ENCODE measurements at places on chromosomes 12 and 14.

DNA sequence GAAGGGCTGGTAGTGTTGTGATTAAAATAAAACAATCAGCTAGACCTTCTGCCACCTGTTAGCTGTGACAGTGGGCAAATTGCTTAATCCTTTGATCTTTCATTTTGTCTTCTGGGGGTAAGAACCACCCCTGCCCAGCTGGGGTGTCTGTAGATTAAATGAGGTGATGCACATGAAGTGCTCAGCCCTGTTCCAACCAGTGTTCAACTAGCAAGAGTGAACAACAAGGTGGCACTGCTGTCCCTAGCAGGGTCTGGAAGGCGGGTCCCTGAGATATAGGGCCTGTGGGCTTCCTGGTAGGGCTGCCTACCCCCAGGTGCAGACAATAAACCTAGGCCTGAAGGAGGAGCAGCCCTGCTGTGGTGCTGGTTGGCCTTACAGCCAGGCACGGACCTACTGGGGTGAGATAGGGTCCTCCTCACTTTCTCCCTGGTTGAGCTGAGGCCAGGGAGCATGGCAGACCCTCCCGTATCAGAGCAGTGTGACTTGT lies 60.6 kb downstream of the ARL6IP4 start:
- no peak for DNase-seq

GRCh38 chr12:26214121-26214520 lies 18.7 kb downstream of the SSPN start:
- no peak for DNase-seq

GRCh38 chr12:47085815-47086252 lies 6.1 kb upstream of the AMIGO2 start:
- DNase-seq, result no peak

DNA sequence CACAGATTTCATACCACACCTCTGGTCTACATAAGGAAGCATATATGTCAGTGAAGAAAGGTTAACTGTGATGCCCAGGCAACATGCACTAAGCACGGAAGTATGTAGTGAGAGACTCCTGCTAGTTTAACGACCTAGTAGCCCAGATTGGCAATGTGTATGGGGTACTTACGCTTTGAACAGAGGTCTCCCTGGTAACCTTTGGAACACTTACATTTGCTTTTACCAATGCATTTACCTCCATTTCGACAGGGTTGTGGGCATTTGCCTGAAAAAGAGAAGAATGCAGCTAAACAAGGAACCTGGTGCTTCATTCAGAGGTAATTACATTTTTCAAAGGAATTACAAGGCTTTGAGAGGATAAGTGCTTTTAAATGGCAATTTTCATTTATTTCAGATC lies 65.2 kb downstream of the WIF1 start:
- DNase-seq, result no peak

DNA sequence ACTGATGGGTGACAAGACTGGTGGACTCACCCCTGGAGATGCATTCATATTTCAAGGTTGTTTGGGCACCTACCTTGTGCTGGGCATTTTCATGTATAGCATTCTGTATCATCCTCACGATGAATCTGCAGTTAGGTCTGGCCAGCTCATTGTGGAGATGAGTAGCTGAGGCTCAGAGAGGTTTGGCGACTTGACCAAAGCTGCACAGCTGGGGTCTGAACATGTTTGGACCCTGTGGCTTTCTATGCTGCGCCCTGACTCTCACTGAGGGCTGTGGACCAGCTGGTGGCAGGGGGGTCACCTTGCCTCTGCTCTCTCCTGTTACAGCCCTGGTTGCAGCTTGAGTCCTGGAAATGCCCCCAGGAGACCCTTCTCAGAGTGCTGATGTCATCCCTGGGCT lies 24.9 kb upstream of the CCDC63 start:
- no peak for DNase-seq

- DNase-seq, result no peak
Observed at GRCh38 chr14:103127861-103128598, 4.8 kb downstream of the TNFAIP2 start.

DNA sequence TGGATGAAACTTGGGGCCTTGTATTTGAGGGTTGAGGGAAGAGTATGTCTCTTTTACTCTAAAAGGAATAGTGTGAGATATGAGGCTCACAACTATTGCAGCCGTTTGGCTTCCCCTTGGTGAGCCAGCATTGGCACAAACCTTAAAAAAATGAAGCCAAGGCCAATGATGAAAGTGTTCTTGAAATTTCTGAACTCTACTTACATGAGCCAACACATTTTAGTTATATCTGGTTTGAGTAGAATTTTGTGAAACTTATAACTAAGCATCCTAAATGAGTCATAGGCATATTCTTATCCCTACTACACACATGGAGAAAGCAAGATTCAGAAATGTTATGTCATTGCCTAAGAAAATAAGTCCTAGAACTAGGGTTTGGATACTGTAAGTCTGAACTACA lies 55.3 kb upstream of the ACSS3 start:
- DNase-seq, result no peak

GRCh38 chr14:34472706-34473279 lies 10.8 kb upstream of the SPTSSA start:
- DNase-seq, result no peak

- no peak for DNase-seq
Observed at GRCh38 chr12:71472441-71472911, 32.9 kb downstream of the LGR5 start.

DNA sequence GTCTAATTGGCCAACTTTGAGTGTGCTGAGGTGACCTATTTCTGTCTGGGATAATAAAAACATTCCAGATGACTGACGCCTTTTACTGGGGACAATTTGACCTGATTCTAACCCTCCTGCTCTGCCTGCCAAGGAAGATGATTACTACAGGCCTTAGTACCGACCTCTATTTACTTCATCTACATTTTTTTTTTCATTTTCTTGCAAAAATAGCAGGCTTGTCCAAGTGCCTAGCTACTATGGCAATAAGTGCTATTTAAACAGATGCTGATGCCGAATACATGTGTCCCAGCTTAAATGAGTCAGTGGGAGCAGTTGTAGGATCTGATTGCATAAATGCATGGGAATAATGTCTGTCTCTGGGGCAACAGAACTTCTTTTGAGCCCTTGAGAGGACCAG lies 254.3 kb downstream of the RGS6 start:
- DNase-seq, result no peak

GRCh38 chr12:79547735-79548609 lies 142.8 kb downstream of the PAWR start:
- DNase-seq, result no peak

GRCh38 chr12:32309811-32310736 lies 89.3 kb upstream of the FGD4 start:
- no peak for DNase-seq

DNA sequence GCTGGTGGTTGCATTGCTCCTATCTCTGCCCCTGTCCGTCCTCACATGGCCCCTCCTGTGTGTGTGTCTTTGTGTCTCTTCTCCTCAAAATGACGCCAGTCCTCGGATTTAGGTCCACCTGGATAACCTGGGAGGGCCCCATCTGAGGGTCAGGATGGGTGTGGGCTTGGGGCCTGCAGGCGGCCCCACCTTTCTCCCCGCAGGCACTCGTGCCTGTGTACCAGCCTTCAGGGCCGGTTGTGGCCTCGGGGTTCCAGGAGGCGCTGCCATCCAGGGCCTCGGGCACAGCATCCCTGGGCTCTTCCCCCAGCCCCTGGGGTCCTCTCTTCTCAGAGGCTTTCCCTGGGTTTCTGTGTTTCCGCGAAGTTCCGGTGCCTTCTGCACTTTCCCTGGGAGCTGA lies 54.7 kb downstream of the LRCOL1 start:
- DNase-seq, result no peak

DNA sequence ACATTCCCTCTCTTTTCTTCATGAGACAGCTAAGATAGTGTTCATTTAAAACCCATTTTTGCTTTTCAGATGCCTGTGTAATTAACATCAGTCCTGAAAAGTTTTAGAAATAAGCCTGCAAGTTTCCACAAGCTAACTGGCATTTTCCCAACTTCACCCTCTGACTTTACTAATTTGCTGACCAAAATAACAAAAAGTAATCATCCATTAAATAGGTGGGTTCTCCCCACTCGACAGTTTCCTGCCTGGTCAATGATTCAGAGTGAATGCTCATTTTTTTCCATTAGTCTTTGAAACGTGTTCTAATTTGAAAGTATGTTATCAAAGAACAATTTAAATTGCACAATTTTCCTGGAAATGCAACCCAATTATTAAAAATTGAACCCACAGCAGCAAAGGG lies 23.6 kb downstream of the NELL2 start:
- DNase-seq, result no peak

GRCh38 chr12:76268267-76268666 lies 79.9 kb downstream of the BBS10 start:
- no peak for DNase-seq

- no peak for DNase-seq
Observed at GRCh38 chr12:105110851-105111250, 3.3 kb downstream of the WASHC4 start.

- DNase-seq, result no peak
Observed at GRCh38 chr12:51900323-51900889, 6.9 kb upstream of the ACVRL1 start.

DNA sequence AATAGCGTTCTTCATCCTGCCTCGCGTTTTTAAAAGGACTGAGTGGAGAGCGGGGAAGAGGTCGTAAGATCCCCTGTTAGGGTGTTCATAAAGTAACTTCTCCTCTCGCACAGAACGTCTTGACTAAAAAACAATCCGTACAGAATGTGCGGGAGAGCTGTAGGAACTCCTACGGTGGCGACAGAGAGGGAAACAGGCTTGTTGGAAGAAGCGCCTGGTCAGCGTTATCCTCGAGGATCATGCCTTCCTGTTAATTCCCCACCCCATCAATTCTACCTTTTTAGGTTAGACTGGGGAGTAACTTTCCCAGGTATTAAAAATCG lies 399 bp upstream of the WASHC4 start:
- DNase-seq, result no peak

DNA sequence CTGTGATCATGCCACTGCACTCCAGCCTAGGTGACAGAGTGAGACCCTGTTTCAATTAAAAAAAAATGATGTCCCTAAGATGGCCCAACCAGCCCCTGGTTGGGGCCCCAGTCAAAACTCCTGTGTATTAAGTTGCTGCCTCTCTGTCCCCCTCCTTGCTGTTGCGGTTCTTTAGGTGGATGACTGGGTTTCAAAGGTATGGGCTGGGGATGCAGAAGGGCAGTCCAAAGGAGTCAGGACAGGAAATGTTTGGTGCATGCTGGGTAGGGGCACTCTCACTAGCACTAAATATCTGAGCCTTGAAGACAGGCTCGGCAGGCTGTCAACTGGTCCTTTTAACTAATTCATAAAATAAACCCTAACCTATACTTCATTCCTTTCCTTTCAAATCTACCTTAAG lies 12.0 kb upstream of the PIP4K2C start:
- DNase-seq, result no peak

GRCh38 chr14:39094515-39094914 lies 8.5 kb downstream of the SEC23A start:
- DNase-seq, result no peak

GRCh38 chr12:3055026-3055703 lies 22.0 kb upstream of the TSPAN9 start:
- no peak for DNase-seq

- DNase-seq, result no peak
Observed at GRCh38 chr12:89732522-89732921, 23.9 kb upstream of the ATP2B1 start.

- DNase-seq, result no peak
Observed at GRCh38 chr12:26938701-26939062, 412 bp downstream of the FGFR1OP2 start.

DNA sequence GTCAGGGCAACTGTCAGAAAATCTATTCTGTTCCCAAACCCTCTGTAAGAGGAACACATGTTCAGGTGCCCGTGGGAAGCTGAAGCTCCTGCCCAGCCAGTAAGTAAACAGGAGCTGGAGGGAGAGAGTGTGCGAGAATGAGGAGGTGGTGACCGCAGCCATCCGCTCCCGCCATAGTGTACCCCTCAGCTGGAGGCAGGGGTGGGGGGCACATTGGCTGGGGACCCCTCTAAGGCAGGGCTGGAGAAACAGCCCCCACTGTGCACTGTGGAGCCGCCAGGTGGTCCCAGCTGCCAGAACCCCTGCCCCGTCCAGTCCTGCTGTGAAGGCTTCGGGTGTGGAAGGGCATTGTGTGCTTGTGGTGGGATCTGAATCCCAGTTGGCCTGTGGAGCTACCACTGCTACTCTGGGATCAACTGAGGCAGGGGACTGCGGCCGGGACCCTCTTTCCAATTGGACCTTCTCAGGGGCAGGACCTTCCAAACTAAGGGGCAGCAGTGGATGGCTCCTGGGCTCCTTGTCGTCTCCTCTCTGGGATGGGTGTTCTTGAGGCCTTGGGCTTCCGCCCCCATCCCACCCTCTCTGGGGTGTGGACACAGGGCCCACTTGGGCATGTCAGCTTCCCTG lies 59.6 kb downstream of the TSPAN9 start:
- no peak for DNase-seq

- DNase-seq, result no peak
Observed at GRCh38 chr12:31234053-31234840, 91.7 kb downstream of the SINHCAF start.

DNA sequence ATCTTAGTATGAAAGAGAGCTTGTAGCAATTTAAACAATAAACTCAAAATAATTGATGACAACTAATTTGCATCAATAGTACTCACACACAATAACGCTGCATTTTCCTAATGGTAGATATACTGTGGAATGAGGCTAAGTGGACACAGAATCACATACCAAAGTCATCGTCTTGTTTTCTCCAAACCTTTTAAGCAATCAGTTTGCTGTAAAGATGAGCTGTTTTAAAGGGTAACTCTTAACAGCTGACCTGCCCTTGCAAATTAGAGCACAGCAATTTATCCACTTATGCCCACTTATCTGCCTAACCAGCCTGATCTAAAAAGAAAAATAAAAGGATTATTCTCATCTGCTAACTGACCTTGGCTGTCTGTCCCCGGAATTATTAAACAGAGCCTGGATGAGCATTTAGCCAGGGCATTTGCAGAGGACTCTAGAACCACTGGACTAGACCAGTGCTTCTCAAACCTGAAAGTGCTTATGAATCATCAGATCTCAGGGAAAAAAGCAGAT lies 174.3 kb upstream of the BCL2L14 start:
- DNase-seq, result no peak

DNA sequence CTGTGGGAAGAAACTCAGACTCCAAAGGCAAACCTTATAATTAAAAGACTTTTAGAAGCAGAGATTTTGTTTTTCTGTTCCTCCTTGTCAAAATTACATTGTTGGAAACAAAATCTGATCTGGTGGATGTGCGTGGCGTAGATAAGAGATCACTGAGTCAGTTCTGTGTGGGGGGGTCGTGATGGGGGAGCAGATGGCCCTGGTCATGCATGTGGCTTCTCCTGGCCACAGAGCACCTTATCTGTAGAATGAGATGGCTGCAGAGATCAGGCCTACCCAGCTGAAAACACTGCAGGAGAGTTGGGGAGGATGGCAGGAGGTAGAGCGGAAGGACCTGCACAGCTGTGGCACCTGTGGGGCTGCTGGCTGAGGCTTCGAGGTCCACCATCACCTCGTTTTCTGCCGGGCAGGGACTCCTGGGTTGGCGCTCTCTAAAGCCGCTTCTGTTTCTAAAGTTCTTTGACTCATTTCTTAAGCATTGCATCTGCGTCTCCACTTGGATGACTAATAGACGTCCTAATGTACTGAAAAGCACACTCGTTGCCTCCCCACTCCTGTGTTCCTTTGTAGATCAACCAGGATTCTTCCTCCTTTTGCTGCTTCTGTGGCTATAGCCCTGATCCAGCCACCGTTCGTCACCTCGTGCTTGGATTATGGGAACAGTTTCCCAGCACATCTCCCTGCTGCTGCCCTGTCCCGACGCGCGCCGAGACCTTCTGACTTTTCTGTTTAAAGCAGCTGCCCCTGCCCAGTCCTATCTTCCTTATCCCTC lies 93.4 kb downstream of the TSPAN9 start:
- DNase-seq, result no peak

All from SK-N-MC (cell line).